ENCODE measurements at places on chromosomes 12 and 14. TPM values are rescaled to one million over a fixed set of nuclear protein-coding genes. Genes with fewer than 3 reads are reported as not detected.

The OR4N5 gene
- not detected for total RNA-seq

The MYBPC1 gene
- total RNA-seq = not detected

The TBX5 gene
- total RNA-seq = not detected

The TAMALIN gene
- total RNA-seq = 0.82 TPM

The SERPINA10 gene
- total RNA-seq = not detected

The RGS6 gene
- not detected for total RNA-seq

The CLEC4C gene
- not detected for total RNA-seq

The RPGRIP1 gene
- total RNA-seq = 0.15 TPM

The SPX gene
- 3.9 TPM for total RNA-seq

The SERPINA3 gene
- 12.6 TPM for total RNA-seq

The GALNT6 gene
- total RNA-seq = 2.5 TPM

The SELPLG gene
- total RNA-seq = 0.99 TPM

The CINP gene
- total RNA-seq = 50.2 TPM

The WIF1 gene
- total RNA-seq = not detected

The MSI1 gene
- total RNA-seq = 1.5 TPM

The MIP gene
- total RNA-seq = 0.15 TPM

The ADAM20 gene
- total RNA-seq = 0.02 TPM

The TSPAN8 gene
- 0.11 TPM for total RNA-seq

The TPH2 gene
- not detected for total RNA-seq

The LRRC9 gene
- total RNA-seq = not detected

The KIF5A gene
- total RNA-seq = 0.20 TPM

The NPFF gene
- total RNA-seq = not detected

The CAPZA3 gene
- total RNA-seq = not detected

The AICDA gene
- 0.13 TPM for total RNA-seq

The AHNAK2 gene
- total RNA-seq = 218 TPM

The ACOT6 gene
- not detected for total RNA-seq

The RHNO1 gene
- total RNA-seq = 55.9 TPM

The FOXA1 gene
- total RNA-seq = 6.5 TPM

The PRIMA1 gene
- total RNA-seq = 0.47 TPM

The MANSC4 gene
- total RNA-seq = not detected
